Stimulated activated CD4-positive, alpha-beta T cell treated with anti-CD3 and anti-CD28 coated beads, Interleukin-1b, Interleukin-23, amount 100 ng/mL, for 1 hour (primary cell): ENCODE measurements at places on chromosomes 7 and 10.

DNA sequence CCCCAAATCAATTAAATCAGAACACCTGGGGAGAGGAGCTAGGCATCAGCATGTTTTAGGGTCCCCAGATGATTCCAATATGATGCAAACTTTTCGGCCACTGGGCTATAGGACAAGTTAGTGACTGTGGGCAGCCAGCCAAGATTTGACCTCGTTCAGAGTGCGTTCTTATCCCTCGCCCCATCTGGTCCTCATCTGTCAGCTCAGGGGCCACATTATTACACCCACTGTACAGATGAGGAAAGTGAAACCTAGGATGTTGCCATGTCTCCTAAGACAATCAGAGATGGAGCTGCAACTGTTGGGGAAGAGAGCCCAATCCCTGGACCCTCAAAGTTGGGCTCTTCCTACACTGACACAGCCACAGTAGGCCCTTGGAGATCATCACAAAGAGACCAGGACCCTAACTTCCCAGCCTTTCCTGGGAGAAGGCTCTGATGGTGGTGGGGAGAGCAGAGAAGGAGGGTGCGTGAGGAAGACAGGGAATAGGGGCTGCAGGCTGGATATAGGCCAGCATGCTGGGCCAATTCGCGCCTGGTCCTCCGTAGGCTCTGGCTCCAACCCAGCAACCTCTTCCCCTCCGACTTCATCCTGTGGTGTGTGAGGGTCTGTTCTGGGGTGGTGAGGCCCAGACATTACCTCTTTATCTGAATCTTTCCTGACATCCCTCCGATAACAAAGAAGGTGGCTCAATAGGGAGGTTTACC is 109.4 kb upstream of the ZMIZ1 start:
- DNase-seq: no peak

GRCh38 chr10:103877861-103878260 is 22.5 kb upstream of the SH3PXD2A start:
- no peak for DNase-seq

DNA sequence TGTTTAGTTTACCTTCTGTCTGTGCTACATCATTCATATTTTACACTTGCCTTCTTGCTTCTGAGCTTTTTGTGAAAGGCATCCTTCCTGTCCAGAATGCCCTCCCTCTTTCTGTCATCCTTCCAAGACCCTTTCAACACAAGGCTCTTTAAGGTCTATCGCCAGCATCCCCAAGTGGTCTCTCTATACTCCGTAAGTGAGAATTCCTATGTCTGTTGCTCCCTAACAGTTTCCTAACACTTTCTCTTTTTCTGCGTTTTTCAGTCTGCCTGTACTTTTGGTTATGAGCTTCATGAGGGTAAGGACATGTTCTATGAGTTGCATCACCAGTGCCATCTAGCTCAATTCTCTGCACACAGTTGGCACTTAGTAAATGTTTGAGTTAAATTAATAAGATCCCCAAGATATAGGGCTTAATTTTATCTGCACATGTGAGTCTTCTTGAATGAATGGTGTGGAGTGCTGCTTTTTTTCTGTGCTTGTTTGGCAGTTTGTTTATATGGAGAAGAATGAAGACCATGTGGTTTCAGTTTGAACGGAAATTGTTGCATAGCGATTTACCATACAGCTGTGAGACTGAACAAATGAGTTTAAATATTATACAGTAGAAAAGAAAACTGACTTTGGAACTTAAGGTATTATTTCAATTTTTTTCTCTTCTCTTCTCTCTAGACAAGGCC is 29.4 kb downstream of the RABGEF1 start:
- no peak for DNase-seq

GRCh38 chr7:100483090-100483721 is 521 bp upstream of the NYAP1 start:
- peak; percentile 57 for DNase-seq

- no peak for DNase-seq
Observed at GRCh38 chr10:15427843-15428414, 56.8 kb upstream of the FAM171A1 start.

- DNase-seq: no peak
Observed at GRCh38 chr7:34354011-34354410, 304.0 kb upstream of the NPSR1 start.

GRCh38 chr10:86992456-86992855 is 24.2 kb downstream of the ADIRF start:
- no peak for DNase-seq

- DNase-seq: no peak
Observed at GRCh38 chr7:88922944-88923343, 127.4 kb upstream of the TEX47 start.

DNA sequence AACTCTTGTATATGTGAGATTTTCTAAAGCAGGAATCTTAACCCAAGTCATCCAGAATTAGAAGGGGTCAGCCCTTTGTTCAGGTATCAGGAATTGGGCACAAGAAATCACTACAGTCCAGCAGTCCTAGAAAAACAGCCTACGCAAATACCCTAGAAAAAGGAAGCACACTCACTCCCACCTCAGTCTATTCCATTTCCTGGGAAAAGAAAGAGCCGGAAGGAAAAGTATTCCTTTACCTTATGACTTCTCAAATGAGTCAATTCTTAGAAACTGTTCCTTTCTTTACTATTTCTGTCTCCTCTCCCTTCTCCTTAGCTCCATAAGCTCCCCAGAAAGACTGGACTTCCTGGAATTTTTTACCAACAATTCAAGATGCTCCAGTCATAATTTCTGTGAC is 62.7 kb downstream of the DNAJC12 start:
- DNase-seq: no peak
